ENCODE measurements at places on chromosomes 2 and 18.
A peak's percentile ranks its signal among the peaks of the same experiment; 100 is the strongest.

- no peak for DNase-seq
Measured at GRCh38 chr2:166862468-166863132, 25.7 kb upstream of the XIRP2 start.

DNA sequence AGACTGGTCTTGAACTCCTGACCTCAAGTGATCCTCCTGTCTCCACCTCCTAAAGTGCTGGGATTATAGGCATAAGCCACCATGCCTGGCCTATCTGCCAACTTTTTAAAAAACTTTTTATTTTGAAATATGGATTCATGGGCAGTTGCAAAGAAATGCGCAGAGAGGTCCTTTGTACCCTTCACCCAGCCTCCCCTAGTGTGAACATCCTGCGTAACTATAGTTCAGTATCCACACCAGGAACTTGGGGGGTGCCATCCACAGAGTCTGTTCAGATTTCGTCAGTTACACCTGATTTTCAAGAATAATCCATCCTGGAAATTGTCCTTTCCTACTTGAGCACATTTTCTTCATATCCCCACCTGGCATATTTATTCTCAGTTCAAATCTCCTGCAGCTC lies 33.0 kb downstream of the EFR3B start:
- no peak for DNase-seq

DNA sequence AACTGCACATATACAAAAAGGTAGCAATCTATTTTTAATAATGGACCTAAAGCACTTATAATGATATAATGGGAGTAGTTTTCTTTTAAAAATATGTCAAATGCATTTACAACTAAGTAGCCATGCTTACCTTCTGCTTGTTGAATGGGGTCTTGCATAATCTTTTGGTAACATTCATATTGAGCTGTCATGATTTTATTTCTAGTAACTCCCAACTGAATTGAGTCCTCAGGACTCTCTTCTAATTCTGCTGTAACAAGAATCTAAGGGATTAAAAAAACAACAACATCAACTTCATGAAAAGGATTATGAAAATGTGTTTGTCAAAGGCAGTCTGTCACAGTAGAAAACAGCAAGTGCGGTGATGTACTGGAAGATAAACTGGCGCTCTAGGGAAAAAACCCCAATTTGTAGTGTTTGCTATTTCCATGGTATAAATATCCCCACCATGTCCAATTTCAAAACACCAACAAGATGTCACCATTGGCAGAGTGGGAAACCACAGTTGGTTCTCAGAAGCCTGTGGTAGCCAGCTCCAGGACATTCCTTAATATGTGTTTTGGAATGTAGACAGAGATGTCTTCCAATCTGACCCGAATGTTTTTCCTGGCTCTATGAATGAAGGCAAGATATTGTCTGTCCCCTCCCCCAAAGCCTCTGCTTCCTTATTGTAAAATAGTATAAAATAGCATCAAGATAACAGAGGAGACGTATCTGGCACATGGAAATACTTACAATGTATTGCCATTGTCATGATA lies 64.8 kb downstream of the CALCRL start:
- no peak for DNase-seq

DNA sequence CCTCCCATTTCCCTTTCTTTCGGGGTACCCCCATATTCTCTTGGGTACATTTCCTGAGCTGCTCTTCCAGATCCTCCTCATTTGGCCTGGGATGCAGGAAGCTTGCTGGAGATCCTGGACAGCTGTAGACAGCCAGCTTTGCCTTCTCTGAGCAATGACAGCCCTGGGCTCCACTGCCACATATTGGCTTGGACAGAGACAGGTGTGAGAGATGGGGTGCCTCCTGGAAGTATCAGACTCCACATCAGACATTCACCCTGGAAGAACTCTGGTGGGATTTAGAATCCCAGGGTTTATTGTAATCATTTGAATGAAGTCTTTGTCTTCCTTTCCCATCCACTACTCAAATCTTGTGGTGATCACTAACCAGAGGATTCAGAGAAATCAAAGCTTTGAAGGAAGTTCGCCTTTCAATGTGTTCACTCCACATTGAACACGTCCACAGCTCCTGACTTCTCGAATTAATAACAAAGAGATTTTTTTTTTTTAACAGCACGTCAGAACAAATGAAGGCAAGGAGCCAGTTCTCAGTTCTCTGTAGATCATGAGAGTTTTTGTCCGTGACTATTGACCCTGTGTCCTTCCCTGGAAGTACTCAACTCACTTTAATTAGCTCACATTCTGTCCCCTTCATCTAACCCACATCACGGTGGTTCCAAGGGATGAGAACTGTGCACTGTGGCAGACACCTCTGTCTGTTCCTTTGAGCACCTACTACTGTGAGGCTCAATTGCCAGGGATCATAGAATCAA lies 377.6 kb upstream of the TRIB2 start:
- no peak for DNase-seq

- DNase-seq: no peak
Measured at GRCh38 chr2:37671816-37672103, 318 bp upstream of the CDC42EP3 start.

- DNase-seq: no peak
Measured at GRCh38 chr2:99398303-99398702, 61.1 kb downstream of the EIF5B start.

DNA sequence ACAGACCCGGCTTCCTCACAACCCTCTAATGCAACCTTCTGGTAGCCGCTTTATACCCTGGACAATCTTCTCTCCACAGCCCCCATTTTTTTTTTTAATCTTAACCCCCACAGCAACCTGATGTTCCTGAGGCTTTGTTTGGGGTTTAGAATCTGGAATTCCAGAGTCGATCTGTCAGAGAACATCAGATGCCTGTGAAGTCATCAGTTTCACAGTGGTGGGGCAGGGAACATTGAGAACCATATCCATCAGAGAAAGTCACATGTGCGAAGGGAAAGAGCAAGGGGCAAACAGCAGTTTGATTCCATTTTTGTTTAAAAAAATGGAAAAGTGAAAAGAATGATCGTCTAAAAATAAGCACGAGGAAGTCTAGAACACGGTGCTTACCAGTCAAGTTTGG lies 20.6 kb downstream of the NPAS2 start:
- DNase-seq: no peak

DNA sequence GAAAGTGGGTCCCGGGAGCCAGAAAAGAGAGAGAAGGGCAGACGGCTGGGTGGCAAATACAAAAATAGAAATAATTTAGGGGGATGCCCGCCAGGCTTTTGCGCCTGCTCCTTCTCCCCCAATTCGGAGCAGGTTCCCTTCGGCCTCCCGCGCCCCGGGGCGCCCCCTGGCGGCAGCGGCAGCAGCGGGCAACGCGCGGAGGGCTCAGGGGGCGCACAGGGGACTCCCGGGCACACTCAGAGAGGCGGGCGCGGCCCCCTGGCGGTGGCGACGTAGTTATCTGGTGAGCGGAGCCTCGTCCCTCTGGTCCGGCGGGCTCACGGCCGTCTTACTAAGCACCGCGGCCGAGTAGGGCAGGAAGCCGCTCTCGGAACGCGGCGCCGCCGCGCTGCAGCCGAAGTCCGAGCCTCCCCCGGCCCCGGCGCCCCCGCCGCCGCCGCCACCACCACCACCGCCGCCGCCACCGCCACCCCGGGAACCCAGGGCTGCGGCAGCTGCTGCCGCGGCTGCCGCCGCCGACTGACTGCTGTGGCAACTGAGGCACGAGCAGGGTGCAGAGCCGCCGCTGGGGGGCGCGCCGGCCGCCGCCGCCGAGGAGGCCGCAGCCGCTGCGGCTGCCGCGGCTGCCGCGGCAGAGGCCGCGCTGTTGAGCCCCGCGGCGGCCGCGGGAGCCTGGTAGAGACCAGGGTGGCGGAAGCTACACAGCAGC lies 3.8 kb downstream of the EVX2 start:
- no peak for DNase-seq

- peak; percentile 39 for DNase-seq
Measured at GRCh38 chr18:55247032-55247431, 287.8 kb upstream of the CCDC68 start.

DNA sequence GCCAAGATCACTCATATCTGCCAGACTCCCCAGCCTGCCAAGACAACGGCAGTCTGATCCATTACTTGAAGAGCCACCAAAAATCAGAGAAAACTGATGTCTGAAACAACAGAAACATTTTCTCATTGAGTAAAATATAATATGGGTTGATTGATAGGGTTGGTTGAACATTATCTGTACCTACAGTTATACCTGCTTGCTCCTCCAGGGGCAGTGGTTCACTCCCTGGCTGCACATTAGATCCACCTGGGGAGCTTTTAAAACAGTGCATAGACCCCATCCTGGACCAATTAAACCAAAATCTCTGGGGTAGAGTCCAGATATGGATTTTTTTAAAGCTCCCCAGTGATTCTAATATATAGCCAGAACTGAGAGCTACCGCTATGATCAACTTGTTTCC lies 43.6 kb upstream of the SLC14A2 start:
- DNase-seq: no peak

GRCh38 chr2:168439536-168439935 lies 16.5 kb upstream of the CERS6 start:
- peak; percentile 50 for DNase-seq

- DNase-seq: no peak
Measured at GRCh38 chr2:128834207-128834879, 515.7 kb upstream of the HS6ST1 start.

DNA sequence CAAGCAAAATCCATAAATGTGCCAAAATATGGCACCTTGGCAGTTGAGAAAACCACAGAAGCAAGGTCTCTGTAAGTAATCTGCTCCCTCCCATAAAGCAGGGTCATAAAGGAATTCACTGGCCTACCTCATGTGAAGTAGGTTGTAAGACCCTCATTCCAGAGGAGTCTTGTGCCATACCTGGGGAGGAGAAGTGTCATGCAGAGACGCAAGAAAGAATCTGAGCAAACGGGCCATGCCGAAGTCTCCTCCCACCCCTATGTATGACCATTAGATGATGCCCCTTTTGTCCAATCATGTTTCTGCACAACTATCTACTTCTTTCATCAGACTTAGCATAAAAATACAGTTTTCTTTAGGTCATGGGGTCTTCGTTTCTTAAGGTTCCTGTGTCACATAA lies 14.6 kb downstream of the NMUR1 start:
- no peak for DNase-seq

GRCh38 chr2:73250872-73251846 lies 17.1 kb downstream of the CCT7 start:
- no peak for DNase-seq

DNA sequence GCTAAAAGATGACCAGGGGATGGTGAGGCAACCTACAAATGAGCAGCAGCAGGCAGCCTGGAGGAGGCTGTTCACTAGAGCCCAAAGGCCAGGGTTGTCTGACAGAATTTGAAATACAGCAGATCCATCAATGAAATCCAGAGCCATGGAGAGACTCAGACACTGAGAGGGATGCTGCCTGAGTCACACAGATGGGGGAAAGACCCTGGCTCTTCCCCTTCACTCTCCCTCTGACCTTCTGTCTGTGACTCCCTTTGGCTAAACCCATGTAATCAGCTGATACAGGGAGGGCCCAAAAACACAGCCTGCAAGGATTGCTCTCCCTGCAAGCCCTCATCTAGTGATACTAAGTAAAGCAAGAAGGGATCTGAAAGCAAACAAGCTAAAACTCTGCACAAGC lies 166.5 kb upstream of the SPOPL start:
- DNase-seq: no peak

DNA sequence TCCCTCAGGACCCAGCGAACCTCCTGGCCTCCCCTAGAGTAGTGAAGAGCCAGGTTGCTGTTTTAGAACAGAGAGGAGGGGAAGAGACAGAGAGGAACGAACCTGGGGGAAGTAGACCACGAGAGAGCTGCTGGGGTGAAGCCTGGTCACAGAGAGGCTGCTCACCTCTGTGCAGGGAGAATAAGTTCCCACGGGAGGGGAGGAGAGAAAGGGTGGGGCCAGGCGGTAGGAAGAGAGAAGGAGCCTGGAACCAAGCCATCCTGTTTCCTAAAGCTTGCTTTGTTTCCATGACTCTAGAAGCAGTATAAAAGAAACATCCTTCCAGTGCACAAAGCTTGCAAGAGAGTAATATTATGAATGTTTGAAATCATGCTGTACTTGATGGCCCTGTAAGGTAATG lies 147.9 kb downstream of the MYT1L start:
- DNase-seq: no peak

- peak; percentile 44 for DNase-seq
Measured at GRCh38 chr2:164745012-164745797, 96.4 kb downstream of the COBLL1 start.

DNA sequence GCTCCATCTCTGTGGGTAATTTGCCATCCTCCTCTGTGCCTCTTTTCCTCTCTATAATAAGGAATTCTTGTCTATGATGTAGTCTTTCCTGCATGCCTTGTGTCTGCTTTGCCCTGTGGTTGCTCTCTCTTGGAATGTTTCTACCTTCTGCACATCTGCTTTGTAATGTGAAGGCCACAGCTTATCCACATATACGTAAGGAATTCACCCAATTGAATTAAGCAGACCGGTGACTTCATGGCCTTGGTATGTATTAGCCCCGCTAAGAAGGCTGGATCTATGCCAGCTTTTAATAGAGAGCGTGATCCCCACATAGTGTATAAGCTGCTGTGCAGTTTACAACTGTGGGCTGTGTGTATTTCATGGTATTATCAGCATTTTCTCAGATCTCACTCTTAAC lies 274.7 kb downstream of the RNF144A start:
- peak; percentile 99 for DNase-seq

GRCh38 chr2:24038786-24039499 lies 8.2 kb downstream of the WDCP start:
- DNase-seq: no peak

DNA sequence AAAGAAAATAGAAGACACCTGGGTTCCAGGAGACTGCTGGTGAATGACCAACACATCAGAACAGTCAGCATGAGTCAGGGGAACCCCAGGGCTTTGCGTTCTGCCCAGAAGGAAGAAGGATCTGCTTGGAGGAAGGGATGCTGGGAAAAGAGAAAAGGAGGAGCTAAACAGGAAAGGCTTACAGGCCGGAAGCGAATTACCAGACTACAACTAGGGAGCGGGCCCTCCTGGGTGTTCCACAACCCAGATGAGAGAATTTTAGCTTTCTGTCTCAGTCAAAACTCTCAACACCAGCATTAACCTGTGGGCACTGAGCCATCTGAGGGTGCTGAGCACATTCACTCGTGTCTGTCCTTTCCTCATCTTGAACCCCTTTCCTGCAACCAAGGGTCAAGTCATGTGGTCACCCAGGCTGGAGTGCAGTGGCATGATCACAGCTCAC lies 19.2 kb downstream of the CDC42EP3 start:
- DNase-seq: peak; percentile 60

DNA sequence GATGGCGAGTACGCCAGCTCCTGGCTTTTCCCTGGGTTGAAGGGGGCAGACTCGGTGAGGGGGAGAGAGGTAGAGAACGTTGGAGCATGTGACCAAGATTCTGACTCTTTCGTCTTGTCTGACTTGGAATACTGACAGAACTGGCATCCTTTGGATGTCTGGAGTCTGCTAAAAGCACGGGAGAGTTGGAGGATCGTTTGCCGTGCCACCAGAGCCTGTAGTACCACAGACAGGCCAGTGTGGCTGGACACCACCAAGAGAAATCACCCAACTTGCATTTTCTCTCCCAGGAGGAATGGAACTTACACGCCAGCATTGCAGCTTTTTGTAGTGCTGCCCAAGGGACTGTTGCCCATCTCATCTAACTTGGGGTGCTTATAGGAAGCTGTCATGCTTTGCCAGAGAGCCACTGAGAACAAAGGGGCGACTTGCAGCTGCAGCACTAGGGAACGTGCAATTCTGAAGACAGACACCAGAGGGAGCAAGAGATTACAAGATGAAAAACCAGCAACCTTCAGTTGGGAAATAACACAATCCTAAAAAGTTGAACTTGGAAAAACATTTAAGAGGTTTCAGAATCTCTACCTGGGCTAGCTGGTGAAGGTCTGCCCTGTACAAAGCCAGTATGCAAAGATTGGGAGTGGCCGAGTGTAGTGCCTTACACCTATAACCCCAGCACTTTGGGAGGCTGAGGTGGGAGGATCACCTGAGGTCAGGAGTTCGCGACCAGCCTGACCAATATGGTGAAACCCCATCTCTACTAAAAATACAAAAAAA lies 24.1 kb downstream of the PSMG2 start:
- peak; percentile 79 for DNase-seq

Data from fibroblast of lung (primary cell).